Regular cardiac myocyte (primary cell): ENCODE measurements at places on chromosomes 1 and 21. TPM values are rescaled to one million over a fixed set of nuclear protein-coding genes. Genes with fewer than 3 reads are reported as not detected.

COL24A1 gene
- total RNA-seq, result 0.19 and 0.56 TPM in 2 replicates

SELL gene
- total RNA-seq, result 1.1 and 1.2 TPM in 2 replicates

RAB42 gene
- 0.58 and 2.0 TPM in 2 replicates for total RNA-seq

HAO2 gene
- total RNA-seq, result not detected in 2 replicates

TENT5C gene
- 0.38 and 2.0 TPM in 2 replicates for total RNA-seq

LCK gene
- not detected in 2 replicates for total RNA-seq

IPO13 gene
- total RNA-seq, result 19.9 and 20.3 TPM in 2 replicates

GBP6 gene
- under 0.01 TPM in 2 replicates for total RNA-seq

LRRC8D gene
- 21.9 and 24.5 TPM in 2 replicates for total RNA-seq

ATP13A2 gene
- 16.9 and 52.5 TPM in 2 replicates for total RNA-seq

TFB2M gene
- 15.2 and 19.7 TPM in 2 replicates for total RNA-seq

RNF186 gene
- total RNA-seq, result not detected in 2 replicates

SLC45A1 gene
- total RNA-seq, result 1.2 and 1.4 TPM in 2 replicates

ARTN gene
- total RNA-seq, result not detected in 2 replicates

AIM2 gene
- total RNA-seq, result not detected in 2 replicates

ADAMTS4 gene
- 22.2 and 110 TPM in 2 replicates for total RNA-seq

FAM177B gene
- total RNA-seq, result not detected in 2 replicates

LAD1 gene
- total RNA-seq, result under 0.01 and 0.19 TPM in 2 replicates

CDC20 gene
- 6.8 and 161 TPM in 2 replicates for total RNA-seq

DEPDC1 gene
- 4.2 and 64.8 TPM in 2 replicates for total RNA-seq

PDZK1IP1 gene
- 0.58 and 1.7 TPM in 2 replicates for total RNA-seq

TMEM79 gene
- total RNA-seq, result 1.3 and 1.4 TPM in 2 replicates

LINGO4 gene
- total RNA-seq, result not detected in 2 replicates

PANK4 gene
- total RNA-seq, result 21.4 and 26.6 TPM in 2 replicates

OLIG2 gene
- not detected in 2 replicates for total RNA-seq

LCE1E gene
- not detected in 2 replicates for total RNA-seq

MX2 gene
- 2.9 and 4.2 TPM in 2 replicates for total RNA-seq

FAM151A gene
- not detected in 2 replicates for total RNA-seq

PTPRC gene
- 0.28 and 0.58 TPM in 2 replicates for total RNA-seq

PIK3R3 gene
- 4.5 and 5.0 TPM in 2 replicates for total RNA-seq

CD52 gene
- total RNA-seq, result not detected in 2 replicates

AK5 gene
- total RNA-seq, result 77.0 and 80.9 TPM in 2 replicates

FHAD1 gene
- total RNA-seq, result 0.19 and 1.1 TPM in 2 replicates

RPS6KA1 gene
- 4.2 and 4.5 TPM in 2 replicates for total RNA-seq

BGLAP gene
- under 0.01 and 0.85 TPM in 2 replicates for total RNA-seq

SAMSN1 gene
- total RNA-seq, result not detected in 2 replicates

TNFRSF8 gene
- under 0.01 and 0.56 TPM in 2 replicates for total RNA-seq
